Kidney capillary endothelial cell (primary cell): ENCODE measurements at places on chromosomes 1 and 21.
A peak's percentile ranks its signal among the peaks of the same experiment; 100 is the strongest.

DNA sequence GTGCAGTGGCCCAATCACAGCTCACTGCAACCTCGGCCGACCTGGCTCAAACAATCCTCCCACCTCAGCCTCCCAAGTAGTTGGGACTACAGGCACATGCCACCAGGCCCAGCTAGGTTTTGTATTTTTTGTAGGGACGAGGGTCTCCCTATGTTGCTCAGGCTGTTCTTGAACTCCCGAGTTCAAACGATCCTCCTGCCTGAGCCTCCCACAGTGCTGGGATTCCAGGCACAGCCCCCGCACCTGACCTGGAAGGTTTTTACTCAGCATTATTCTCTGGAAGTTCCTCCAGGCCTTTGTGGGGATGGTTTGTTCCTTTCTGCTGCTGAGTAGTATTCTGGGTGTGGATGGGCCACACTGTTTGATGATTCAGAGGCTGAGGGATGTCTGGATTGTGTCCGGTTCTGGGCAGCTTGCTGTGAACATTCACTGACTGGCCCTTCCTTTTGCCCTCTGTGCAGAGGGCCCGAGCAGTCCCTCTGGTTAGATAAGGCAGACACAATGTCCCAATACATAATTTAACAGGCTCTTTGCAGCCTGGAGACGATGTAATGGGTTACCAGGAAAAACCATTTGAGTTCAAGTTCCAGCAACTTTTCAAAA is 6.0 kb upstream of the TRAPPC10 start:
- peak; percentile 78 for DNase-seq

DNA sequence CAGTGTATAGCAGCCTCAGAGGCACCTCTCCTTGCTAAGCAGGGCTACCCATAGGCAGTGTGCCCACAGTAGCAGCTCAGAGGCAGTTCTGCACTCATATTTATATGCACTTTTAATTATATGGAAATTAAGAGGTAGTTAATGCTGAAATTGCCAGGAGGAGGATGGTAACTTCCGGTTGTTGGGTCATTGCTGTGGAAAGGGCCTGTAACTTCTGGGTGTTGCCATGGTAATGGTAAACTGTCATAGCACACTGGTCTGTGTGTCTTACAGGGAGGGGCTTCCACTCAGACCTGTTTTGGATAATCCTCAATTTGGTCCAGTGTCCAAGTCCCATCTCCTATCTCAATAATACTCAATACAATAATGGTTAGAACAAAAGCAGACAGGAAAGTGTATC is 7.6 kb downstream of the CFH start:
- no peak for DNase-seq

DNA sequence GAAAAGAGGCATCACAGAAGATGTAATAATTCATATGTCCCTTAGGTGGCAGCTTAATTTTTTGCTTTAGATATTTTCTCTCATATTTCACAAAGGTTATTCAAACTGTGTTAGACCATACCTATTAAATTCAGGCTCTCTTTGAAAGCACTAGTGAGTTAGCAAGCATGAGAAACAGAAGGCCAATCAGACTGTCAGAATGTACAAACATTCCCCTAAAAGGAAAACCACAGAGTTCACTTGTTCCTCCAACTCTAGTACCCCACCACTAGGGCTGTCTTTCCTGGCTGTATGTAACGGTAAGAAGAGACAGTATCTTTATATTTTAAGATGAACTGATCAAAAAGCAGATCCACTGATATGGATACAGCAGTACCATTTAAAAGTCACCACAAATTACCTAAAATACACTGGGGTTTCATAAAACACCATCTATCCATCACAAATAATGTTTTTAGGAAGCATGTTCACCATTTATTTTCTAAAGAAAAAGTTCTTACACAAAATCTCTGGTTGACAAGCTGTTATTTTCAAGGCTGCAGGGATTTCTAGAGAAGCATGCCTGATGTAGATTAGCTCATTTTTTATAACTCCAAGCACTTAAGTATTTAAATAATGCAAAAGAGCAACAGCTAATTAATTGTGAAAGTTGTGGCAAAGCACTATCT is 1.8 kb downstream of the ARPC5 start:
- DNase-seq, result peak; percentile 80

DNA sequence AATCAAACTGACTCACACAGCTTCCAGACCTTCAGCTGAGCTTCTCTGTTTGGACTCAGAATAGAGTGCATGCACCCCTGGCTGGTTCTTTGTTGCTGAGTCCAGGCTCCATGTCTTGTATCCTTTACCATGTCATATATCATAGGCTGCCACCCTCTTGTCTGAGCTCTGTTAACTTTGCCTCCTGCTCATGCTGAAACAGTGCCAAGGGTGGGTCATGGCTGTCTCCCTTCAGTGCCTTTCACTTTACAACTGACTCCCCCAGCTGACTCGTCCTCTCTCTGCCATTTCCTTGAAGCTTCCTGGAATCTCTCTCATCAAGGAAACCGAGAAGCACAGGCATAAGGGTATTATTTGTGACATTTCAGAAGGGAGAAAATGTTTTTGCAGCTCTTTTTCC is 885.3 kb downstream of the TTLL7 start:
- DNase-seq, result no peak

DNA sequence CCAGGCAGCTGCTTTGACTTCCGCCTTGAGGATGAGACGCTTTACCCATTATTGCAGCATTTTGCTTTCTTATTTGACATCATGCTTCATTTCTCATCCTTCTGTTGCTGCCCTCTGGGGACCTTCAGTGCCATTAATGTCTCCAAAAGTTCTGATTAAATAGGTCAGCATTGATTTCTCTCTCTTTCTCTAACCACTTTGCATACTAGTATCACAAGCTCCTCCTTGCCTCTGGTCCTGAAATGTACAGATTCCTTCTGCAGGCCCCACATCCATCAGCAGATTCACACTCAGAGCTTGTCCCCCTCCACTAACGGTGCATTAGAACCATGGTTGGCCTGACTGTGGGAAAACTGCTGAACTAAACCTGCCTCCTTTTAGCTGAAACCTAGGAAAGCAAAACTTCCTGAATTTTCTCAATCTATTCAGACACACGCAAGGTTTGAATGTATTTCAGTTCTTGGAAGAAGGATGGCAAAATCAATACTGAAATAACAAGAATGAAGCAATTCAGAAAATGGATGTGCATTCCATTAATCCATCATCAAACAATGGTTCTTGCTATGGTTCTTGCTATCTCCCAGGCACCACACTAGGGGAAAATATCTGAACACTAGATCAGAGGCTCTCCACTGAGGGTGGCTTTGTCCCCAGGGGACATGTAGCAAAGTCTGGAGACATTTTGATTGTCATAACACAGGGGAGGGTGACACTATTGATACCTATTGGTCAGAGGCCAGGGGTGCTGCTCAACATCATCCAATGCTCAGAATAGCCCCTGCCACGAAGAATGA is 154.5 kb downstream of the PCP4 start:
- no peak for DNase-seq

- no peak for DNase-seq
Measured at GRCh38 chr1:53285969-53286760, 41.7 kb downstream of the LRP8 start.
